SK-N-SH (cell line): ENCODE measurements at places on chromosomes 3 and 15.
A peak's percentile ranks its signal among the peaks of the same experiment; 100 is the strongest.

DNA sequence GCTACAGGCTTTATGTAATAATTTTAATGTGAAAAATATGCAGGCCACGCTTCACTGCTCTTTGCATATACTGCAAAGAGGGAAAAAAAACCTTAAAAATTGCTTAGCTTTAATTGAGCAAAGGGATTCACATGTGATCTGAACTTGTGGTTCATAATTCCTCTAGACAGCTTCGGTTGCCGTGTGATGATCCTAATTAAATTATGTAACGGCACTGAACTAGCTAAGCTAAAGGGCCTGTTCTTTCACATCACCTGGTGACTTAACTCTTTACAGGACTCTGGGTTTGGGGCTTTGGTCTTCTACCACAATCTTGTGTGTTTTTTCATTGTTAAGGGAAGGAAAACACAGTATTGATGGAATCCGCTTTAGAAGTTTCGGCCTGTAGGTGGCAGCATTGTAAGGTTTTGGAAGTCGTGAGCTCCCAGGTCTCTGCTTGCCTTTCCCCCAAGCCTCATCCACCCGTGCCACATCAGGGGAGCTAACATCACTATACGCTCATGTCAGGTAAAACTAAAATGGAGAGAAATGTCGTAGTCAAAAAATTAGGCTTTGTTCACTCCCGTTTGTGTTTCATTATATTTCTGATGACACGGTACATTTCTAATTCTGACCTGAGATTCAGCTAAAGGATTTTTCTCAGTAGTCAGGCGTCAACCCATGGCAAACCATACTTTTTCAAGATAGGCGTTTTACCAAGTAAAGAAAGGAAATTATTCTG, 205.6 kb upstream of the DPH6 start:
- DNase-seq: peak; percentile 55

DNA sequence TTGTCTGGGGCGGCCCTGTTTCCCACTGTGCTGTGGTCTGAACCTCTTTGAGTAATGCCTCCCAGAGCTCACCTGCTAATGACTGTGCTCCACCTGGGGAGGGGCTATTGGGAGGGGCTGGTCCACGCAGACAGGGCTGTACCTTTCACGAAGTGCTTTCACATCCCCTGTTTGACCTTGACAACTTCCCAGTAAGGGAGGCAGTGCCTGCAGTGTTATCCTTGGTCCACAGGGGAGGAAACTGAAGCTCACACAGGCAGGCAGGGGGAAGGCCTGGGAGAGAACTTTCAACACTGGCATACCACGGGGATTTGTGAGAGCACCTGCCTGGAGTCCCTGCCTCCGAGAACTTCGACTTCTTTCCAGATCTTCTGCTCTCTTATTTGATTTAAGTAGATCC, 91.2 kb downstream of the CACNA1D start:
- no peak for DNase-seq

- peak; percentile 24 for DNase-seq
Observed at GRCh38 chr15:33243869-33244268, 49.4 kb upstream of the FMN1 start.

DNA sequence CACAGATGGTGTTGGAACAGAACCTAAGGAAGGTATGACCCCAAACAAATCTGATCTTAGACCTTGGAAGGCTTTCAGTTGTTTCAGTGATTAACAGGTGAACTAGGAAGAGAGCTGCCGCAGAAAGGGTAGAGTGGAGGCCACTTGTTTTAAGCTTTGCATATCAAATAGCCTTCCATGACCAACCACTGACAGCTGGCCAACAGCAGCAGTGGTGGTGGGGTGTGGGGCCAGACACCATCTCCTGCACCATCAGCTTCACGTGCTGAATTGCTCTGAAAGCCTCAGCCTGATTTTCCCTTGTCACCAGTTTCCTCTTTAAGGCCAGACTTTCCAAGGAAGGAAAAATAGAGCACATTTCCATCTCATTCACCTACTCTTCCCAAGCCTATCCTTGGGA, 16.6 kb upstream of the OSBPL11 start:
- DNase-seq: no peak

DNA sequence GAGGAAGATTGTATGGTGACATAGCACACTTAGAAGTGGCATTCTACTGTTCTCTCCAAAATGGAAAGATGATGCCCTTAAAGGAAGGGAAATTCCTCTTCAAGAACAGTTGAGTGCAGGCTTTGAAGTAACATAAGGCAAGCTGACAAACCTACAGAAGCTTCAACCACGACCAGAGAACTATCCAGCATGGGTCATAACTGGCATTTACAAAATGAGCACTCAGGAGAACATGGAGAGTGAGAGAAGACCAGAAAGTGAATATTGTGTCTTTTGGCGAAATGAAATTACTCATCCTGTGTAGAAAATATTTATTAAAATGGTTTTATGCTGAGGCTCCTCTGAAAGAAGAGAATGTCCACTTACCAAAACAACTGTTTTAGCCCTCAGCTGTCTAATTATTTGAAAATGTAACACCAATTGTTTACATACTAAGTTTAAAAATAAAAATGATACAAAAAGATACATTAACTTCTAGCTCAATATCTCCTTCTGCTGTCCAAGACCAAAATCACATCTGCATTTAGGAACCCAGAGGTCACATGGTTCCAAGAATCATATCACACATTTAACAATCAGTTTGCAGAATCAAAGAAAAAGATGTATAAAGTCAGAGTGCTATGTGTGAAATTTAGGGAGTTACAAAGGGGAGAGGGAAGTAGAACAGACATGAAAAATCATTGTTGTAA, 216.9 kb downstream of the ATP8B4 start:
- DNase-seq: no peak

- no peak for DNase-seq
Observed at GRCh38 chr3:197576838-197577237, 21.1 kb upstream of the BDH1 start.

- no peak for DNase-seq
Observed at GRCh38 chr3:151901644-151902285, 28.3 kb downstream of the SUCNR1 start.

DNA sequence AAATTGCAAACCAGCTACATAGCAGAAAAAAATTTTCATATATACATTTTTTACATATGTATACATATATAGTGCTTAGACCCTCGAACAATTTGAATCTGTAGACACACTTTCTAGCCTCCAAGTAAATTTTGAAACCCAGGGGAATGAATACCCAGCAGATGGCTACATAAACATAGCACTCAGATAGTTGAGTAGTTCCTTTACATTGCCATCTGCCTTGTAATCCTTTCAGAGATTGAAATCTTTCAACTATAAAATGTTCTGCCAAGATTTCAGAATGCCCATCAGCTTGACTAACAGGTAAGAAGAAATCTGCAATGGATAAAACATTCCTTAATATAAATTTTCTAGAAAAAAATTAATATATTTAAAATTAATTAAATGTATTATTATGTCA, 1333.5 kb upstream of the CADM2 start:
- no peak for DNase-seq

- DNase-seq: peak; percentile 72
Observed at GRCh38 chr3:66138336-66139313, 82.2 kb upstream of the SLC25A26 start.

GRCh38 chr15:80999623-81000036, 1.1 kb upstream of the TLNRD1 start:
- DNase-seq: no peak

- DNase-seq: no peak
Observed at GRCh38 chr15:59059076-59059597, 45.8 kb upstream of the CCNB2 start.

GRCh38 chr3:13546667-13547171, 2.2 kb upstream of the FBLN2 start:
- peak; percentile 71 for DNase-seq

GRCh38 chr15:39937696-39938095, 3.8 kb downstream of the EIF2AK4 start:
- no peak for DNase-seq

DNA sequence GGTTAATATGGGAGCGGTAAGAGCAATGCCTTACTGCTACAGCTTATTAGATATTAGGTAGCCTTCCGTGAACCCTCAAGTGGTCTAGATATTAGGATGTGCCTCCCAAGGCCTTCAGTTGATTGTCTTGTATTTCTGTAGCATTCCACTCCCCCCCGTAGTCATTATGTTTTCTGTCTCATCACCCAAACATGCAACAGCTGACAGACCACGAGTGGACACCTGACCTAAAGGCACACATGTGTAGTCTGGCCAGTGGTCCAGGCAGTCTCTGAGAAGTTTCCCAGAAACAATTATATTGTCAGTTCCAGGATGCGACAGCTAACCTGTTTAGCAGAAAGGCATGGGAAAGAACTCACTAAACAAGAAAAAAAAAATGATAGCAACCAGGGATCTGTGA, 1000.9 kb downstream of the AGBL1 start:
- no peak for DNase-seq
